ENCODE measurements at places on chromosomes 2 and 18.

DNA sequence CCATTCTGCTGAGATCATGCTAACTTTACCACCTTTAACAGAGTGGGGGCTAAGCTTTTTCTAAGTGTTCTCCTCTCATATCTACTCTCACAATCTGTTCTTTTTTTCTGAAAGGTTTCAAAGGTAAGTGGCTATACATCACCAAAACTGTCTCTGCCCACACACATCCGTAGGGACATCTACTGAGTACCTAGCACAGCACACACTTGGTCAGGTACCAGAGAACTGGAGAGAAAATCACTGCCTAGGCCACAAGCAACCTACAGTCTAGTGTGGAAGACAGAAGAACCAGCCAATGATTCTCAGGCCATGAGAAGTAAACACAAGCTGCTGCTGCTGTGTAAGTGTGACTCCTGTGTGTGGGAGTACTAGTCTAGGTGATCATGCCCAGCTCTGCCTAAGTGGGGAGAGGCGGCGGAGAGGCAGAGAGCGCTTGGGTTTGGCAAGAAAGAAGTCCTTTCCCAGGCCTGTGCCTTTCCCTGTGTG lies 176.1 kb upstream of the ZFP36L2 start:
- DNase-seq: no peak

DNA sequence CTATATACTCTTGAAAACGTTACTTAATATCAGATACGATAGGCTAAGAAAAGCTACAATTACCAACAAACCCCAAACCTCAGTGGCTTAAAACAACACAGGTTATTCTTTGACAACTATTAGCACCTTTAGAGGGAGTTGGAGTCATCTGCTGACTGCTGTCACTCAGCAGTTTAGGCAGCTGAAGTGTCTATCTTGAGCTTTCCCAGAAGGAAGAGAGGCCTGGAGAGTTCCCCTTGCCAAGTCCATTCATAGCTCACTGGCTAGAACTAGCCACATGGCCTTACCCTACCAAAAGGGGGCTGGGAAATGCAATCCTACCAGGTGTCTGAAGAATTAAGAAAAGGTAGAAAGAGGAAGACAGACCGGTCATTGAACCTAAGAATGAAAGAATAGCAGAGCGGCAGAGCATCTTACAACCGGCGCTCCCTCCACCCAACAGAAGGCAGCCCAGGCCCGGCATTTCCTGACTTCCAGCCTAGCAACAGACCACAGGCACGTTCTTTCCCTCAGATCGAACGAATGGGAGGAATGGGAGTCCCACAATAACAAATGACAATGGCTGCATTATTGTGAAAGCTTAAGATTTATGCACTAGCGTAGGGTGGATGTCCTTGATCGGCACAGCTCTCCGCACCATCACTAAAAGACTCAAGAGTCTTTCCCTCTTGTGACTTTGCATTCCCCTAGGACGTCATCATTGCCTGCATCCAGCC lies 211.2 kb upstream of the CTAGE1 start:
- DNase-seq: no peak

DNA sequence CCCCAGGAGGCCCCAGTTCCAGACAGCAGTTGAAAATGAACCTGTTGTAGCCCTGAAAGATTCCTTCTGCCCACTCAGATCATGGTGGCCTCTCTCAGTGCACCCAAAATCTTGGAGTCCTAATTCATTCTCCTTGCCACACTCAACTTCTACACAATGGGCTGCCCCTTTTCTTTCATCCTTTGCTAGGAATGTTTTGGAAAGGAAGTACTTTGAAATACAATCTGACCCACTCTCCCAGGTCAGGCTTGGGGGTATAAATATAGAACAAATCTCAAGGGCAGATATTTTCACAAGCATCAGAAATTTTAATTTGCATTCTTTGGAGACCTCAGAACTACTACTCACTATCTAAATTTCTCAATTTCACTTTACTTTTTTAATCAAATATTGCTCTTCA lies 103.2 kb upstream of the SH3BP4 start:
- DNase-seq: no peak

GRCh38 chr2:5868931-5869330 lies 176.7 kb downstream of the SOX11 start:
- DNase-seq: no peak

GRCh38 chr2:39851251-39851650 lies 72.2 kb upstream of the THUMPD2 start:
- DNase-seq: no peak

DNA sequence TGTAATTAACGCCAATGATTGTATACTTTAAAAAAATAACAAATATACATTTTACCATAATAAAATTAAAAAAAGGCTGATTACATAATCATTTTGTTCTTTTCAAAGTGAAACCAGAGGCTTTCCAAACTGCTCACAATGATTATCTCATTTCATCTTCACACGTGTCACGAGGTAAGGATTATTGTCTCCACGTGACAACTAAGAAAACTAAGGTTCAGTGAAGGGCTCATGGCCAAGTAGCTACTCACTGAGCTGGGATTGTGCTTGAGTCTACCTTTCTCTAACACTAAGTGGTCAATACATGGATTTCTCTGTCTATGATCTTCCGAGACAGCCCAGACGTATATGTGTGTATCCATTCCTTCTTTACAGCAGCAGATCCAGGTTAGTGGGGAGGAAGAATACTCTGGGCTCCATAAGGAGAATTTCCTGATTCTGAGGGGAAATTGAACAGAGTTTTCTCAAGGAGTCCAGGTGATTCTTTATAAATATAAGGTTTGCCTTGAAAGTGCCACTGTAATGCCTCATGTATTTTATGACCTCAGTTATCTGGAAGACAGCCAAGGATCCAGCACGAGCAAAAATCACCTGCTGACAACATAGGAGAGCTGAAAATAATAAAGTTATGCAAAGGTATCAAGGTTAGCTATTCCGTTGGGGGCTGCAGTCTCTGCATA lies 25.6 kb upstream of the ACSL3 start:
- DNase-seq: no peak

DNA sequence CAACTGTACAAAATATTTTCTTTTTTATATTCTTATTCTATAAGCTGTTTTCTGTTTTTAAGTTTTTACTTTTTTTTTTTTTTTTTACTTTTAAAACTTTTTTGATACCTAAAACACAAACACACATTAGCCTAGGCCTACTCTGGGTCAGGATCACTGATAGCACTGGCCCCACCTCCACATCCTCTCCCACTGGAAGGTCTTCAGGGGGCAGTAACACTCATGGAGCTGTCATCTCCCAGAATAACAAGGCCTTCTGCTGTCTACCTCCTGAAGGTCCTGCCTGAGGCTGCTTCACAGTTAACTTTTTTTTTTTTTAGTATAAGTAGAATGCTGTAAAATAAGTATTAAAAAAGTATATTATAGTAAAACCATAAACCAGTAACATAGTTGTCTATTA lies 415.1 kb downstream of the PTPRM start:
- no peak for DNase-seq

DNA sequence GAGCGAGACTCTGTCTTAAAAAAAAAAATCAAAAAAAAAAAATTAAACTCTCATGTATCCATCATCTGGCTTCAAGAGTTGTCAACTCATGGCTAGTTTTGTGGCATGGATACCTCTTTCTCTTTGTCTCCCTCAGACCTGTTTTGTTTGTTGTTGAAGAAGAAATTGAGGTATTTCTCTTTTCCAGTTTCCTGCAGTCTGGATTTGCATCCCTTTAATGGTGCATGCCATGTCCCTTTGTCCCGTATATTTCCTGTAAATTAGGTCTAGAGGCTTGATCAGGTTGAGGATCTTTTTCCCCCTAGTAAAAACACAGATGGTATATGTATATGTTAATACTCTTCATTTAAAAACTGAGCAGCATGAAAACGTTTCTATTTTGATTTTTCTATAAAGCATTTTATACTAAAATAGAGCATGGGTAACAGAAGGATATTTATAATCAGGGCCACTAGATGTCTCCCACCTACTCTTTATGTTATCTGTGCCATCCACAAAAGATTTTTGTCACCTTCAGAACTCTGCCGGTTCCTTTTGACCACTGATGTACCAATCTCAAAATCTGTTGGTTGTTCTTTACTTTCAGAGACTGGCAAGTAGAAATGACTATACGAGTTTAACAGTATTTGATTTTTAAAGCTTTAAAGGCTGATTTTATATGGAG lies 80.1 kb downstream of the GALNT1 start:
- no peak for DNase-seq

DNA sequence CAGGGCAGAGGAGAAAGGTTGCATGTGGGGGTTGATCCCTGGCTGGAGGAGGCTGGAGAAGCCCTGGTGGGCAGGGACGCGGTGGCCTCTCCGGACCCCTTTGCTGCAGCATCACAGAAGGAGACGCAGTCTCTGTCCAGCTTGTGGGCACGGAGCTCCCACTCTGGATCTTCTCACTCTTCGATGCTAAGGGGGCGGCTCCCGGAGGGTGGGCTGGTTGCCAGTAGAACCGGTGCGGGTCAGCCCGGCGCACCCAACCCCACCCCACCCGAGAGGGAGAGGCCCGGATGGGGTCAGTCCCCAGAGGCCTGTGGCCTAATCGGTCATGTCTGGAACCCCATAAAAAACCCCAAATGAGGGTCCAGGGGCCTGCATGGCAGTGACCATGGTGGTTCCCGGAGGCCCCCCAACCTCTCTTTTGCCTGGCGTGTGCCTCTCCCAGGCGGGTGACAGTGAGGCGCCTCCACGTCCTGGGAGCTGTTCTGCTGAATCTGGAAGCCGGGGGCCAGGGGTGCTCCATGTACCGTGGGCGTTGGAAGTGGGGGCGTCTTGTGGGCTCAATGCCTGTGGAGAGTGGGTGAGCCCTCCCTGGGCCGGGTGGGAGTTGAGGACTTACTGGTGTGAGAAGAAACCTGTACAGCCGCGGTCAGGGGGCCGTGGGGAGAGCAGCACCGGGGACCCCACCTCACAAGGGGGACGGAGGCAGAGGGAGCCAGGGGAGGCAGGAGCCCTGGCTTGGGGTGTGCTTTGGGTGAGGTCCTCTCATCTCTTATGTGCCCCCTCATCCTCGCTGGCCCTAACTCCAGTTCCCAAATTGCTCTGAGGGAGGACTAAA lies 79.6 kb downstream of the RTP5 start:
- no peak for DNase-seq

- no peak for DNase-seq
Measured at GRCh38 chr2:134398300-134398699, 144.4 kb downstream of the MGAT5 start.

- no peak for DNase-seq
Measured at GRCh38 chr2:24403168-24403831, 43.0 kb upstream of the ITSN2 start.

DNA sequence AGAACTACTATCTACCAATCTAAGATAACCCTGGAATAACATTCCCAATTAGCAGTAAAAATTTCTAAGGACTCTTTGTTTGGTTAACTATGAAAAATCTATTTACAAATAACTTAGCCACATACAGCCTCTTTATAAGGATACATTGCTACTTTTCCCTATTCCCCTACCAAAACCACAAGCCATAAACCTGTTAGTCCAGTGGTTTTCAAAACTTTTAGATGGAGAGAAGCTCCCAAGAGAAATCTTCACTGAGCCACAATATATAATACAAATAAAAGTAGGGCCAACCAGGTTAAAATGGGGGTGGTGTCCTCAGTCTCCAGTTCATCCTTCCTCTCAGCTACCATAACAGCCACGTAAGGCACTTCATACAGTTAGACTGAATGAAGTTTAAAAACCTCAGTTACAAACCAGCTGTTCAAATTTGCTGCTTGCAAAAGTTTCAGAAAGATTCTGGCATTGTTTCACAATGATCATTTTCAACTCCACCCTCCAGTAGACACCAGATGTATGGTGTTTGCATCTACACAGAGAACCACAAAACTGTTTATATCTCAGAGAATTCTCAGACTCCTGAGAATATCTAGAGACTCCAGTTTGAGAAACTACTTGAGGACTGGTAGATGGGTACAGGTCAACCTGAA lies 26.0 kb downstream of the SOS1 start:
- no peak for DNase-seq

DNA sequence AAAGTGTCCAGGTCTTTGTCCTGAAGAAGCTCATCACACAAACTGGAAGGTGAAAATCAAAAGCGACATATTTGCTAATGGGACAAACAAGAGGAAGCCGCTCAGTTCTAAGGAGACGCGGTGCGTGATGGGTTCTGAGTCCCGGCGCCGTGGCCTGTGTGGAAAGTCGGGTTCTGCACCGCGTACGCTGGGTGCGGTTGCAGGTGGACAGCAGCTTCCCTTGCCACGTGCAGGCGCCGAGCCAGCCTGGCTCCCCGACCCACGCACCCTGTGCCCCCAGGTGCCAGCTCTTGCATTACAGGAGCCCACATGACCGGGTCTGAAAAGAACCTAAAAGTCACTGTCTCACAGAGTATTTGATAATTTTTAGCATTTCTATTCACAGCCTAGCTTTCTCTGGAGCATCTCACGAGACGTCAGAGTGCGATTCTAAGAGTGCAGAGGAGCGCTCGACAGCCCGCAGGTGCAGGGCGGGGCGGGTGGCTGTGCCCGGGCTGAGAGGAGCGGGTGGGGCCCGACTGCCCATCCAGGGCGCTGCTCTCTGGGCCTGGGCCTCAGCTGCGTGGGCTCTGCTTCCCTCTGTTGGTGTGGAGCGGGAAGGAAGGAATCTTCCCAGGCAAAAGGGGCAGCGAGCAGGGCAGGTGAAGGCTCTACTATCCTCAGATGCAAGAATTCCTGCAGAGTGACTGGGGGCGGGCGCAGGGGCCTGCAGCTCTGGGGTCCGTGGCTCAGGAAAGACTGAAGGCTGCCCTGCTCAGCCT lies 39.4 kb downstream of the MYT1L start:
- DNase-seq: no peak

DNA sequence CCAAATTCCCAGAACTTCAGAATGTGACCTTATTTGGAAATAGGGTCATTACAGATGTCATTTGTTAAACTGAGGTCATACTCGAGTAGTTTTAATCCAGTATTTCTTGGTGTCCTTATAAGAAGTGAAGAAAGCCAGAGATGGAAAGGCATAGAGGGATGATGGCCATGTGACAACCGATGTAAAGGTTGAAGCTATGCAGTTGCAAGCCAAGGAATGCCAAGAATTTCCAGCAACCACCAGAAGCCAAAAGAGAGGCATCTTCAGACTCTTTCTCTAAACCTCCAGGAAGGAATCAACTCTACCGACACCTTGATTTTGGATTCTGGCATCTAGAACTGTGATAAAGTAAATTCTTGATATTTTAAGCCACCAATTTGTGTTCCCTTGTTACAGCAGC lies 242.2 kb downstream of the CDH20 start:
- DNase-seq: no peak

GRCh38 chr18:75586130-75586889 lies 158.8 kb upstream of the SMIM21 start:
- DNase-seq: no peak

- DNase-seq: no peak
Measured at GRCh38 chr2:74481961-74482800, 617 bp downstream of the CCDC142 start.

DNA sequence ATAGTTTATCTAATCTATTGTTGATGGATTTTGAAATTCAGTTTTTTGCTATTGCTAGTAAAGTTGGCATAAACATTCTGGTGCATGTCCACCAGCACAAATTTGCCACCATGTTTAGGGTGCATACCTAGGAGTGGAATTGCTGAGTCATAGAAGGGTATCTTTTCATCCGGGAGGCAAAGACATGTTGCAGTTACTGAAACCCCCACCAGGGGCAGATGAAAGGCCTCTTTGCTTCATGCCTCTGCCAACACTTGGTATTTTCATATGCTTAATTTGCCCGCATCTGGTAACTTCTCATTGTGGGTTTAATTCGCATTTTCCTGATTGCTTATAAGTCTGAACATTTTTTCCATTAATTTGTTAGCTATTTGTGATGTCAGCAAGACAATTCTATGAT lies 8.2 kb downstream of the DCC start:
- no peak for DNase-seq

- no peak for DNase-seq
Measured at GRCh38 chr2:224658780-224659405, 57.3 kb downstream of the CCDC195 start.

- DNase-seq: no peak
Measured at GRCh38 chr18:61608316-61608715, 275.1 kb downstream of the CDH20 start.

All from activated effector memory CD4-positive, alpha-beta T cell treated with Interleukin-2 at 50 U/mL for 16 hours (primary cell).